ENCODE measurements at places on chromosomes 4 and X.

GRCh38 chr4:12562021-12562420, 922.1 kb downstream of the RAB28 start:
- DNase-seq = no peak

DNA sequence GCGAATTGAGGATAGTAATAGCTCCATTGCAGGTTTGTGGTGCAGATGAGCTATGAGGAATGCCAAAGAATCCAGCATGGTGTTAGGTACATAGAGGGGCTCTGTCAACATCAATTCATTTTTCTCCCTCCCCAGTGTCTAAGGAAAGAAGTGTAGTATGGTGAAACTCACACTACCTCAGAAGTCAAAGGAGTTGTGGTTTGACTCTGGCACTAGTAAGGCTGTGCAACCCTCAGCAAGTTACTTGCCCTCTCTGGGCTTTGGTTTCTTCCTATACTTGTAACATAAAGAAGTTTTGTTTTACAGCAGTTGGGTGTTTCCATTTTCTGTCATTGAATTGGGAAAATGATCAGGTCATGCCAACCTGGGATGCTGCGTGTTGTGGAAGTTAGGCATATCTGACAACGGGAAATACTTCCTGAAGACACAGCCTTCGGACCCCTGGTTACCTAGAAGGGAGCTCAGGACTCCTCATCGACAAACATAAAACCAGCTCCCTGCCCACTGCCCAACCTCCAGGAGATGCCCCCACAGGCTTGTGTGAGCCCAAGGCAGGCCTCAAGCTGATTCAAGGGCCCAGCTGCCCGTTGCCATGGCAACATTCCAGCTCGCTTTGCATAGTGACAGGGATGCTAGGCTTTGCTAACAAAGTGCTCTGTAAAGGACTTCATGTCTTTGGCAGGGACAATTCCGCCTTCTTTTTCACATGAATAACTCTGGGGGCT, 71.4 kb downstream of the RTL5 start:
- no peak for DNase-seq

DNA sequence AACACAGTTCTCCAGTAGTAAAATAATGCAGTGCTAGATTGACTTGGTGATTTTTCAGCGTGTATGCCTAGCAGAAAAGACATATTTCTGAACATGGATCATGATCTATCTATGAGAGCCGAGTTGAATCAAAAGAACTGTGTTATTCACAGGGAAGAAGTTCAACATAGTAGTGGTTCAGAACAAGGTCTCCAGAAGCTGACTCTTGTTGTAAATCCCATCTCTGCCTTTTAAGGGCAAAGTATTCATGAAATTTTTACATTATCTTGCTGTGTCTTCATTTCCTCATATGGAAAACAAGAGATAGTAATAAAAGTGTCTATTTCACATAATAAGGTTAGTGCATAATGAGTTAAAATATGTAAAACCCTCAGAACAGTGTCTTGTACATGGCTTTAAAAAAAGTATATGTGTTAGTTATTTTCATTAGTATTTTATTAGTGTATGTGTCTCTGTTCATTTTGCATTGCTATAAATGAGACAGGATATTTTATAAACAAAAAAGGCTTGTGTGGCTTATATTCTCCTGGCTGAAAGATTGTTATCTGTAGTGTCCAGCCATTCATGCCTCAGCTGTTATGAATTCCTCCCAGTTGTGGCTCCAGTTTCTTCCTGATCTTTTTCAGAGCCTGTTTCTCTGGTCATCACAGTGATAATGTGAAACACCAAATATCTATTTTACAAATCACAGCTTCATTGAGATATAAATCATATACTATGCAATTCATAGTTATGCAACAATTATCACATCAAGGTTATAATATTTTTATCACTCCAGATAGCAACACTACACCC, 1351.2 kb downstream of the STIM2 start:
- no peak for DNase-seq

- no peak for DNase-seq
These were observed 2.1 kb upstream of the WFS1 start for GRCh38 chr4:6267573-6267972.
